Globus pallidus (tissue), 1 donor: ENCODE measurements at places on chromosomes 6 and 20.
A peak's percentile ranks its signal among the peaks of the same experiment; 100 is the strongest.

GRCh38 chr20:54090230-54091119, 20.1 kb upstream of the BCAS1 start:
- DNase-seq: no peak

GRCh38 chr20:18988701-18989100, 175.1 kb downstream of the SCP2D1 start:
- DNase-seq: no peak

- DNase-seq: no peak
These were observed 18.1 kb upstream of the OSER1 start for GRCh38 chr20:44228465-44229258.

GRCh38 chr6:3229566-3230178, 2.2 kb upstream of the TUBB2B start:
- no peak for DNase-seq

DNA sequence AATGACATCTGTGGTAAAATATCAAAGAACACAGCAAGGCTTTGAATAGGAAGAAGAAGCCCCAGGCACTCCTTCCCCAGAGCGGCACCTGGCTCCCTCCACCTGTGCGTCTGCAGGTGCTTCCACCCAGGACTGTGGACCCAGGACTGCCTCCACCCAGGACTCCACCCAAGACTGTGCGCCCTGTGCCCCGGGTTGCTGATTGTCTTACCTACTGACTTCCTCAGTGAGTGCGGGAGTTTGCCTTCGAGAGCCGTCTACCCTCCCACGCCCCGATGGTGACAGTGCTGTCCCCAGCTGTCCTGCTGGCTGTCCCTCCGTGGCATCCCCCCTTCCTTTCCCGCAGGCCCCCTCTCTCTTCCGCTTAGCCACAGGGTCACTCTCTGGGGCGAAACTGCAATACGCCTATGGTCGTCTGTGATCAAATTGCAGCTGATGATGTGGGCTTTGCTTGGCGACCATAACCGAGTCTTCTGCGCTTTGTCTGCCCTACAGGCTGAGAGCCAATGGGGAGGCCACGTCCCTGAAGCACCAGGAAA, 52.1 kb downstream of the IRF4 start:
- no peak for DNase-seq

DNA sequence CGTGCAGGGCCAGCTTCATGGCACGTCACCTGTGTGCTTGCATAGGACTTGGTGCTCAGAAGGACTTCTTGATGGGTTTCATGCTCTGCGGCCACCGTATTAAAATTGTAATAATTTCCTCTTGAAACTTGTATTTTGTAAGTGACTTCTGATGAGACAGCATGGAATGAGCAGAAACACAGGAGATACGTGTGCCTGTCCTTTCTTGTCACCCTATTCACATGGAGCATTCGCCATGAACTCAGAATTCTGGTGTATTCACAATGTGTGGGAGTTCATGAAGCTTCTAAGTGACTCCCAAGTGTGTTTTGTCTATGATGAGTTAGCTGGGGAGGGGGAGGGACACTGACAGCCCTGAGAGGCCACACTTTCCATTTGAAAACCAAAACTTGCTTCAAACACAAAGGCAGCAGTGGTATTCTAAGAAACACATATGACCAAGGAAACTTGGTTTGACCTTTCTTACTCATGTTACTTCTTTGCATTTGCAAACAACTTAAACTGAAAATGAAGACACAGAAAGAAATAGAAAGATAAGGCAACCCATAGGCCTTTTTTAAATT, 92.1 kb upstream of the NEDD9 start:
- DNase-seq: no peak

DNA sequence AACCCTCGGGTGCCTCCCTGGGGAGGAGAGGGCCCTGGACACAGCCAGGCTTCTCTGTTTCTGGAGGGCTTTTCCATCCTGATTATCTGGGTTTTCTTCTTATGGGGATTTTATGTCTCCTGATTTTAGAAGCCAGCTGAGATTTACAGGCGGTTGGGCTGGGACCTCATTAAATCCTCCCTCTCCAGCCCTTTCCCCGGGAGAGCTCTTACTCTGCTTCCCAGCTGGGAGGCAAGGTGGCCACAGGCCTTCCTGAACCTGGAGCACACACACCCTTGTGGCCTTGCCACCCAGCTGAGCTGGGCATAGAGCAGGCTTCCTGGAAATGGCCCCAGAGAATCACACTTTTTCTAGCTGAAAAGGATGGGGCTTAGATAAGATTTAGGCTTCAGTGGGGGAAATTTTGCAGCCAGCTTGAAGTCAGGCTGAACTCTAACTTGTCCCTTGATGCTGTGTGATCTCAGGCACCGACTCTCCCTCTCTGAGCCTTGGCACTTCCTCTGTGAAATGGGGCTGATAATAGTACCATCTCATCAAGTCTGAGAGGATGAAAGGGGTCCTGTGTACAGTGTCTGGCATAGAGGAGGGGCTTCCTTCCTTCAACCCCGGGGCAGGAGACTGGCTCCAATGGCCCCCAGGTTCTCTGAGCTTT, 16.6 kb downstream of the VSTM2L start:
- DNase-seq: no peak

GRCh38 chr20:13101276-13101675, 92.5 kb downstream of the SPTLC3 start:
- DNase-seq: no peak

- peak; percentile 21 for DNase-seq
These were observed 41.6 kb downstream of the UNC5CL start for GRCh38 chr6:40997234-40997957.

DNA sequence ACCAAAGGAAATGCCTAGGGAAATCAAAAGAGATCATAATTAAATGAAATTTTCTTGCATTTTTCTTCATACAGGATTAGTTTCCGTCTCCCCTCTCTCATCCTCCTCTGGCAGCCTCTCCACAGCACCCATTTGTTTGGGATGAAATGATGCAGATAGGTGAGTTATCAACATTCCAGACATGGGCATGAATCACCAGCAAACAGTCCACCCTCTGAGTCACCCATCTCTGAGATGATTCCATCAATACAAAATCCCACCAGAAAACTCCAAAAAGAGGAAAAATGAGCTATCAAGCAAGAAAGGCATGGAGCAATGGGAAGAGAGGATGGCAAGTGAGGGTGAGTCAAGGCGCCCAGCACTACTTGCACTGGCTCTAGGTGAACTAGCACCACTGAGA, 11.4 kb downstream of the MC3R start:
- DNase-seq: no peak

- DNase-seq: no peak
These were observed 10.7 kb upstream of the TLDC2 start for GRCh38 chr20:36865076-36865860.

GRCh38 chr6:30219244-30219643, 6.0 kb upstream of the TRIM26 start:
- DNase-seq: no peak

DNA sequence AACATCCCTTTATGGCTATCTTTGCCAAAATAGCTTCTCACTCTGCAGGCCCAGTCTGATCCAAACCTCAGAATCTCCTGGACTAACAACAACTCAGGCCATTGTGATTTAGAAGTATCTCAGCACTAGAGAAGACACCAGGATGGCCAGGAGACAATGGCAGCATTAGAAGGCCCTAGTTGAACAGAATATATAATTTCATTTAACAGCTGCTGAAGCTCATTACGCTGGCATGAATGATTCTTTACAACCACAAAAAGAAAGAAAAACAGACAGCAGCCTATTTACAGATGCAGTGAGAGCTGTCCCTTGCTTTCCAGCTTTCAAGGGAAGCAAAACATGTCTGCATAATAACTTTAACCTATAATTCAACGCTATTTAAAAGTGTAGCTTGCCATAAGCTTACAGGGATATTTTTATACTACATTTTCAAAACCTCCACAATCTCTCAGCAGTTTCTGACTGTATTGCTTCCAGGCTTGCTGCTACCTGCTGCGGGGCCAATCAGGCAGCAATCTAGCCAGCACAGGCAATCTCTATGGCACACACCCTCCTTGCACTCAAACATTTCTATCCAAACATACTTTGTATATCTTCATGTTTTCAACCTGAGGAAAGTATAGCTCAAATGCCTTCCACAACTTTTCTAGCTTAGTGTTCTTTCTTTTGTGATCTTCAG, 107.3 kb downstream of the OGFRL1 start:
- no peak for DNase-seq

GRCh38 chr6:5401845-5402738, 140.8 kb downstream of the FARS2 start:
- no peak for DNase-seq

DNA sequence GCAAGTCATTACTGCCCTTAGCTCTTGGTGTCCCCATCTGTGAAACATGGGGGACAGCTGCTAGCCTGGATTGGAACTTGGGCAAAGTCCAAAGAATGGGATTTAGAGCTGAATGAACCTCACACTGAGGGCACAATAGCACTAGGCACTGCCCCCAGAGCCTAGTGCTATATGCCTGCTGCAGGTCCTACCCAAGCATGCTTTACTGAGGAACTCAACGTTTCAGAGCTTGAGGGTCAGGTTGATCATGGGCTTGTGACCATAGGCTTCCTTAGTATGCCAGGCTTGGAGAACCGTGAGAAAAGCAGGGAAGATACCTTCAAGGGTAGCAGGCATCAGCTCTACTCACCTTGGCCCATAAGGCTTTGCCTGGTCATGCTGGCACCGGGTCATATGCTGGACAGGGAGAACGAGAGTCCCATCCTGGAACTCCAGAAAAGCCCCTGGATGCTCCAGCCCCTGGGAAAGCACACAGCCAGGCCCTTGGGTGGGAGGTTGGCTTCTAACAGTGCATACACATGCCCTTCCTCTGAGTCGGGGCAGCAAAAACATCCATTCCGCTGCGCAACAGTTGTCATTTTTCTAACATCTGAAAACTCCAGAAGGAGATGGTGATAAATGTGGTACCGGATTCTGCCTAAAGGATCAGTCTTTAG, 29.7 kb downstream of the EIF2S2 start:
- DNase-seq: no peak

DNA sequence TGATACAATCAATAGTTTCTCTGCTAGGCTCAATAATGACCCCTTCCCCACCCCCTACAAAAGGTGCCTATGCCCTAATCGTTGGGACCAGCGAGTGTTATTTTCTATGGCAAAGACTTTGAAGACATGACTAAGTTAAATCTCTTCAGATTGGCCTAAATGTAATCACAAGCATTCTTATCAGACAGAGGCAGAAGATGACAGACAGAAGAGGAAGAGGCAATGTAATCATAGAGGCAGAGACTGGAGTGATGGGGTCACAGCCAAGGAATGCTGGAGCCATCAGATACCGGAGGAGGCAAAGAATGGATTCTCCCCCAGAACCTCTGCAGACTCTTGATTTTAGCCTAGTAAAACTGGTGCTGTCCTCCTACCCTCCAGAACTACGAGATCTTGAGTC, 159.3 kb downstream of the EDN1 start:
- DNase-seq: no peak

DNA sequence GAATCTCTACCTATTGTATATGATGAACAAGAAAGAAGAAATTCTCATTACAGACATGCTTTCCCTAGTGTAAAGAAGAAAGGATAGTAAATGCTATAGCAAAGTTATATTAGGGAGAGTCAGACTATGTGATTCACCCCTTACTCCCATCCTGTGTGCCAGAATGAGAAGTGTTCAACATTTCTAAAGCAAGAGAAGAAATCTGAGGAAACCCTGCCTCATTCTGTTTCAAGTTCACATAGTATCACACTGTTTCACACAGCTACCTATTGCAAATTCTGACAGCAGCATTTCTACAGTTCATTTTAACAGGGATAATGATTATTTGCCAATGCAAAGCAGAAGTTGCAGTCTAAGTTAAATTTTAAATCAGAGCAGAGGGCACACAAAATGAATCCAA, 267.2 kb upstream of the TCF21 start:
- DNase-seq: no peak

DNA sequence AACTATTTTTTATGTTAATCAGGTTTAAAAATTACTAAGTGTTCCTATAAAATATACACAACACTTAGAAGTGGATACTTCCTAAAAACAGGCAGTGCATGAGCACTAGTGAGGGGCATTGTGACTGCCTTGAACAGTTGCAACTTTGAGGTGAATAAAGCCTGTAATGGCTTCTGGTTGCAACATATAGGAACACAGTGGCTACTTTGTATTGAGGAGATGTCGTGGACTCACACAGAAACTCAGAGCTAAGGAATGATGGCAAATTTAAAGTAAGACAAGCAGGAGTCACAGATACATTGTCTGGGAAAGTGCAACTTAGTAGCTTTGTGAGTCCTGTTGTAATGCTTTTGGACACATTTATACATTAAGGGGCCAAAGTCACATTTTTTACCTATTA, 861 bp upstream of the HLA-A start:
- DNase-seq: no peak

- no peak for DNase-seq
These were observed 156.4 kb upstream of the ECI2 start for GRCh38 chr6:4291453-4292403.

DNA sequence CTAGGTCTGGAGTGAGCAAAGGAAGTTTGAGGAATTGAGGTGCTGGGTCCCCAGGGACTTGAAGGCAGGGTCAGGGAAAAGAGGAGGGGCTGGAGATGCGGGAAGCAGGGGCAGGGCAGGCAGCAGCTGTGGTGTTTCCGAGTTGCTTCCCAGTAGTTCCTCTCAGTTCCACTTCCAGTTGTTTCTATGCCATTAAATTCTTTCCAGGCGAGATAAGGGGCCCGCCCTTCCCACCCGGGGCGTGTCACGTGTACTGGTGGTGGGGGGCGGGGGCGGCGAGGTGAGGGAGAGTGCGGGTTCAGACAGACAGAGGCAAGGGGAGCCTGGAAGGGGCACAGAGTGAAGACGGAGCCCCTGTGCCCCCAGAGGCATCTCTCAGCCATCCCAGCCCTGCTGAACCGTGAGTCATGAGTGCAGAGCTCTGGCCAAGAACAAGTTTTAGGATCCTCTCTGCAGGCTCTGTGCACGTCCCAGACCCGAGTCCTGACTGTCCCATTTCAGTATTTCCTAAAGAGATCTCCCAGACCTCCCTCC, 977 bp downstream of the TNXB start:
- no peak for DNase-seq

- DNase-seq: peak; percentile 11
These were observed 118.3 kb upstream of the ECI2 start for GRCh38 chr6:4253604-4254231.

DNA sequence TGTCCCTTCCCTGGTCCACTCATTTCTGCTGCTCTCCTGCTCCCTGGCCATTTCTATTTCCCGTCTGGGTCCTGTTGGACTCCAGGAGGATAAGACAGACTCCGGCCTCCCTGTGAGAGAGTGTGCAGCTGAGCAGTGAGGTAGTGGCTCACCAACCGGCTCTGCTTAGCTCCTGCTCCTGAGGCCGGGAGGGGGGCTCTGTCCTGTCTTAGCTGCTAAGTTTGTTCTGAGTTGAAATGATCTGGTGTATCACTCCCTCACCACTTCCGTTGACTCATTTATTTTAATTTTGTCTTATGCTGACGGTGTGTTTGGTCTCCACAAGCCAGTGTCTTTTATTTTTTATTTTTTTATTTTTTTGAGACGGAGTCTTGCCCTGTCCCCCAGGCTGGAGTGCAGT, 148.5 kb upstream of the PDE10A start:
- no peak for DNase-seq
